Adrenal gland (tissue), 19 donors: ENCODE measurements at places on chromosomes 4 and X. TPM values are rescaled to one million over a fixed set of nuclear protein-coding genes. Genes with fewer than 3 reads are reported as not detected.

ARX gene
- not detected for total RNA-seq

BEX1 gene
- total RNA-seq = 7.7 TPM

MUC7 gene
- not detected for total RNA-seq

MAP9 gene
- 14.9 TPM for total RNA-seq

TADA2B gene
- 17.2 TPM for total RNA-seq

GSTCD gene
- 10.1 TPM for total RNA-seq

SATL1 gene
- total RNA-seq = 0.41 TPM

GAGE13 gene
- not detected for total RNA-seq

DNA sequence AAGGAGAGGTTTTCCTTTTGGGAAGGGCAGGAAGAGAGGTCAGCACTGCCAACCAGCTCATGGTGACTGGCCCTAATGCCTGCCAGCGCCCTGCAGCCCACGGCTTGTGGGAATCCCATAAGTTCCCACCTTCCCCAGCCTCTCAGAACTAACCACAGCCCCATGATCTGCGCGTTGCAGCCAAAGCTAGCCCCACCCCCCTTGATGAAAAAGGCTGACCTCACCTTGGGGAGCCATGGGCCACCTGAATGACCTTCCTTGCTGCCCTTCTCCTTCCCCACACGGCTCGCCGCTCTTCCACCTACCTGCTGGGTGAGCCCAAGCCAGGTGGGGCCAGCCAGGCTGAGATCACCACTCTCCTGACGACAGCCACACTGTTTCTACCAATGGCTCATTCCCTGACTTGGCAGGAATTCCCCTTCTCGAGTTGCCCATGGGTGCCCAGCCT, 3.9 kb upstream of the ELF4 start:
- no peak for DNase-seq
- no peak overlapping the region for H3K27ac ChIP-seq
- H3K36me3 ChIP-seq = no peaks in the 10 kb centered on the region

DNA sequence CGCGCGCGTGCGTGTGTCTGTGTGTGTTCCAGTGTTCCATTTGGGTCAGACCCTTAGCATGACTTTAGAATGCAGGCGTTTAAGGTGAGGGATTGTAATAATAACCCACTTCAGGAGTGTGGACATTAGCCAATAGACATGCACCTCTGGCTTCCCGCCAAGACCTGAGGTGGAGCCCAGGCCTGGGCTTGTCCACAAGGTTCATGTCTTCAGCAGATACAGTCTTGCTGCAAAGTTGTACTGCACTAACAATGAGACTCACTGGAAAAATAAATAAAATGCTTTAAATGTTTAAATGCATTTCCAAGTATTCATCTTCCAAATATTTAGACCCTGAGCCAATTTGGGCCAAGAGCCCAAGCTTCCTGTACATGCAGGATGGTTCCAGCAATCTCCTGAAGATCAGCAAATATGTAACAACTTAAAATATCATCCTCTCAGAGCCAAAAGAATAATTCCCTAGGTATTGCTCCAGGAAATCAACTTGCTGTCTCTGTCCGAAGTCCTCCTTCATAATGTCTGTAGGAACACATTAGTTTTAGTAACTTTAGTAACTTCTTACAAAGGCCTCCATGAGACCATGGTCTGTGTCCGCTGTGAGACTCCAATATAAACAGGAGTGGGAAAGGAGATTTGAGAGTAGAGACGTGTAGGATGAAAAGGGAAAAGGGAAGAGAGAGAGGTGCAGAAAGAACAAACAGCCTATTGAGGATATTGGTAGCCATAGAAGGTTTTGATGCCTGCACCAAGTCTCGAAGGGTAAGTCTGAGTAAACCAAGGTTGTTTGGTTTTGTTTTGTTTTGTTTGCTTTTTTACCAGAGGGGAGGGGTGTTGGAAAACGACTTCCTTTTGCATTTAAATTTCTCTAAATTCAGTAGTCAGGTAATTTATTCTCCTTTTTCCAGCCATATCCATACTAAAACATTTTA, 98.5 kb upstream of the KLF3 start:
- no peak for DNase-seq
- H3K4me3 ChIP-seq = no peak overlapping the region
- no peak overlapping the region for H3K27ac ChIP-seq
- H3K36me3 ChIP-seq = no peaks in the 10 kb centered on the region
- H3K4me1 ChIP-seq = no peaks in the 10 kb centered on the region
- no peaks in the 10 kb centered on the region for H3K27me3 ChIP-seq

DNA sequence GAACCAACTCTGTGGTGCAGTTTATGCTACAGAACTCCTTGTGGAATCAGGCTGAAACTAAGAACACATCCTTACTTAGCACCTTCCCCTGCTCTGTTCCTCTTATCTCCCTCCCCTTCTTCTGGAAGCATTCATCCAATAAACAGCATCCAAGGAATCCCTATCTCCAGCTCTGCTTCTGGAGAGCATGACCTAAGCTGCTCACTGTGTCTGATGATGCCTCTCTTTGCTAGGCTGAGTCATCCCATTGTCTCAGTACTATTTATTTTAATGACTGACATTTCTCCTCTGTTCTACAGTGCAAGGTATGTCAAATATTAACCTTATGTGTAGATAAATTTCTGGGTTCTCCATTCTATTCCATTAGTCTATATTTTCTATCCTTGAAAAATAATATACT, 71.2 kb downstream of the BEND2 start:
- no peak overlapping the region for H3K27ac ChIP-seq
- H3K36me3 ChIP-seq = no peaks in the 10 kb centered on the region
- H3K27me3 ChIP-seq = no peaks in the 10 kb centered on the region
- DNase-seq = no peak
- H3K4me3 ChIP-seq = no peak overlapping the region

DNA sequence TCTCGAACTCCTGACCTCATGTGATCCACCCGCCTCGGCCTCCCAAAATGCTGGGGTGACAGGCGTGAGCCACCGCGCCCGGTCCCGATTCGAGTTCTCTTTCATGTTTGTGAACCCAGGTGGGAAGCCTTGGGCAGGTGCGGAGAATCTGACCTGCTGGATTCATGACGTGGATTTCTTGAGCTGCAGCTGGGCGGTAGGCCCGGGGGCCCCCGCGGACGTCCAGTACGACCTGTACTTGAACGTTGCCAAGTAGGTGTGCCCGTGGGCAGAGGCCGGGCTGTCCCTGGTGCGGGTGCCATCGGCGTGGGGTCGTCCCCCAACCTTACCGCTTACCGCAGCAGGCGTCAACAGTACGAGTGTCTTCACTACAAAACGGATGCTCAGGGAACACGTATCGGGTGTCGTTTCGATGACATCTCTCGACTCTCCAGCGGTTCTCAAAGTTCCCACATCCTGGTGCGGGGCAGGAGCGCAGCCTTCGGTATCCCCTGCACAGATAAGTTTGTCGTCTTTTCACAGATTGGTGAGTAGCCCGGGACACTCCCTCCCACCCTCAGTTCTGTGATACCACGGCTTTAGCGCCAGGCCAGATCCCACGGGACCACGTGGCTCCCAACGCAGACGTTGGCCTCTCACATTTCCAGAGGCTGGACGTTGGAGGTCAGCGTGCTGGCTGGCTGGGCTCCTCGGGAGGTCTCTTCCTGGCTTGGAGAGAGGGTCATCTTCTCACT, 15.6 kb downstream of the IL3RA start:
- no peak overlapping the region for H3K27ac ChIP-seq
- no peak overlapping the region for H3K4me3 ChIP-seq
- no peak for DNase-seq
- no peaks in the 10 kb centered on the region for H3K27me3 ChIP-seq
- no peaks in the 10 kb centered on the region for H3K4me1 ChIP-seq

DNA sequence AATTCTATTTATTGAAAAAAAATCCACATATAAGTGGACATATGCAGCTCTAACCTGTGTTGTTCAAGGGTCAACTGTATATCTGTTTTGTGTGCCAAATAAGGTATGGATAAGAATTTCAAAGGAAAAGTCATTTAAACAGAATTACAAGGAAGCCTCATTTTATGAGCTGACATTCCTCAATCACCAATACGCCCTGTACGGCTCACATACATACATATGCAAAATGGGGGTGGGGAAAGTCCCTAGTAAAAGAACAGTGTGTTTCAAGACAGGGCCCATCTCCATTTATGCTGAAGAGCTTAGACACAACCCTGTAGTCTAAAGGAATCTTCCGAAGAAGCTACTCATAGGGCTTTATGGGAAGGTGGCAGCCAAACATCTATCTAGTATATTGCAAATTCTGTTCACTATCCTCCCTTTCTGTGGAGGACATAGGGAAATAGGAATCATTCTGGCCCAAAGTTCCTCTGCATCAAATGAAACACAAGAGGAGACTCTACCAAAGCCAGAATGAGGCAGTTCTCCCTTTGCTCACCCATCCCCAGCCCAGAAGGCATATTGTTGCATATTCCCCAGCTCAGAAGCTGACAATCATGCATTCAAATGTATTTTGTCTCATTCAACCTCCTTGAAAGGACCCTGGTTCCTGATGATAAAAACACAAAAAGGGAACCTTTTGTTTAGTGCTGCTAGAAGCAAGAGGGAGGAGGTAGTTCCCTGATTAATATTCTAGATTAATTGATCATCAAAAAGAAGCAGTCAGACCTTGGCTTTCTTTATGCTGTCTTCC, 13.7 kb upstream of the ZBTB33 start:
- no peak for DNase-seq
- no peaks in the 10 kb centered on the region for H3K36me3 ChIP-seq
- no peaks in the 10 kb centered on the region for H3K27me3 ChIP-seq
- H3K4me3 ChIP-seq = no peak overlapping the region
- no peak overlapping the region for H3K27ac ChIP-seq

- no peaks in the 10 kb centered on the region for H3K27me3 ChIP-seq
- no peaks in the 10 kb centered on the region for H3K36me3 ChIP-seq
- H3K27ac ChIP-seq = no peak overlapping the region
- H3K4me3 ChIP-seq = no peak overlapping the region
- no peaks in the 10 kb centered on the region for H3K4me1 ChIP-seq
Observed at GRCh38 chrX:46788902-46789301, 30.0 kb upstream of the SLC9A7 start.

GRCh38 chrX:16963216-16963615, 16.8 kb downstream of the REPS2 start:
- DNase-seq = no peak
- no peaks in the 10 kb centered on the region for H3K36me3 ChIP-seq
- no peaks in the 10 kb centered on the region for H3K4me1 ChIP-seq
- no peak overlapping the region for H3K4me3 ChIP-seq
- H3K27ac ChIP-seq = no peak overlapping the region

DNA sequence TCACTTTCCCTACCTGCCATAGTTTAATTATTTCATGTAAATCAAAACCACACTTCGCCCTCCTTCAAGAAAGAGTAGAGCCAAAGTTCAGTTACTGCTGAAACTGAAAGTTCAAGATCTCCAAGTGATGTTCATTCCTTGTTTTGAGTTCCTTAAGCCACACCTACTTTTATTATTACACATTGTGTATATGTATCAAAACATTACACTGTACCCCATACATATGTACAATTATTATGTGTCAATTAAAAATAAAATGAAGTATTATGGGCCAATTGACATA, 892.3 kb upstream of the NDST4 start:
- H3K36me3 ChIP-seq = no peaks in the 10 kb centered on the region
- no peaks in the 10 kb centered on the region for H3K4me1 ChIP-seq
- DNase-seq = no peak
- H3K4me3 ChIP-seq = no peak overlapping the region
- no peaks in the 10 kb centered on the region for H3K27me3 ChIP-seq

DNA sequence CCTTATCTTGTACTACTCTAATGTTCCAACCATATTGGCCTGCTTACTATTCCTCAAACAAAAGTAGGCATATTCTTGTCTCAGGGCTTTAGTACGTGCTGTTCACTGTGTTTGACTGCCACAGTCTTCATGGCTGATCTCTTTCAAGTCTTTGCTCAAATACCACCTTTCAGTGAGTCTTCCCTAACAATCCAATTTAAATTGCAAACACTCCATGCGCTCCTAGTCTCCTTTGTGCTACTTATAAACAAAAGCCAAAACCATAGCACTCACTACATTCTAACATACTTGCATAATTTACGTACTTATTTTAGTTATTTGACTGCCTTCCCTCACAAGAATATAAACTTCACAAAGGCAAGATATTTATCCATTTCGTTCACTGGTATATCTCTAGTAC, 1.7 kb upstream of the ART3 start:
- DNase-seq = no peak
- H3K36me3 ChIP-seq = no peaks in the 10 kb centered on the region
- no peak overlapping the region for H3K4me3 ChIP-seq
- H3K27me3 ChIP-seq = no peaks in the 10 kb centered on the region
- H3K4me1 ChIP-seq = no peaks in the 10 kb centered on the region

- no peaks in the 10 kb centered on the region for H3K27me3 ChIP-seq
- H3K36me3 ChIP-seq = no peaks in the 10 kb centered on the region
- H3K27ac ChIP-seq = no peak overlapping the region
- H3K4me3 ChIP-seq = no peak overlapping the region
- no peak for DNase-seq
Observed at GRCh38 chr4:55080174-55080865, 45.1 kb downstream of the KDR start.

- H3K4me3 ChIP-seq = no peak overlapping the region
- no peaks in the 10 kb centered on the region for H3K36me3 ChIP-seq
- H3K27ac ChIP-seq = no peak overlapping the region
- DNase-seq = no peak
Observed at GRCh38 chr4:1172971-1173757, 781 bp upstream of the SPON2 start.

DNA sequence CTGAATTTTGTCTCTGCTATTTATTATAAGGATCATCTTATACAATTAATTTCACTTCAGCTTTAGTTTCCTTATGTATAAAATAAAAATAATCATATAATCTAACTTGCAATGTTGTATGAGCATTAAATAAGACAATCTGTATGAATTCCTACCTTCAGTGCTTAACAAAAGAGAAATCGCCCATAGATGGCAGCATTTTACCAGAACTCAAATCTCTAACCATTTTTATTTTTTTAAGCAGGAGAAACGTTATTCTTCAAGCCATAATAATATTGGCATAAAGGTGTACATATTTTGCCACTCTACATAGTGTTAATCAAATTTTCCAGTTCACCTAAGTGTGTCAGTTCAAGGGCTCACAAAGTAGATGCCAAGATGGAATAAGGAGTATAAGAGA, 78.8 kb downstream of the TMEM47 start:
- no peaks in the 10 kb centered on the region for H3K4me1 ChIP-seq
- H3K36me3 ChIP-seq = no peaks in the 10 kb centered on the region
- no peak for DNase-seq
- H3K27me3 ChIP-seq = peaks cover 10% of the 10 kb centered on the region
- H3K27ac ChIP-seq = no peak overlapping the region
- no peak overlapping the region for H3K4me3 ChIP-seq

DNA sequence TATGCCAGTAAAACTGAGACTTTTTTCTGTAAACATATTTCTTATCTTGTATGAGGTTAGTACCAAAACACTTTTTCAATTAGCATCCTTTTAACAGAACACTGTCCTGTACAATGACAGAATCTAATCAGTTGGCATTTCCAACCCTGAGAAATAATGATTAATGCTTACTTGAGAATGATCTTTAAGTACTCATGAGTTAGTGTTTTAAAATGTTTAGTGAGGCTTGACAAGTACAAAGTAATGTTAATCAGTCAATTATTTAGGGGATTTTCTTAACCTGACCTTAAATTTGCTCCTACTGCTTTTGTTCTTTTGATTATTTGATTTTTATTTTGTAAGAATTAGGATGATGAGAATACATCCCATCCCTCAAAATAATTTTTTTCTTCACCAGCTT, 496.5 kb downstream of the RPA4 start:
- H3K4me3 ChIP-seq = no peak overlapping the region
- H3K4me1 ChIP-seq = no peaks in the 10 kb centered on the region
- no peak for DNase-seq
- H3K36me3 ChIP-seq = no peaks in the 10 kb centered on the region
